Dermis microvascular lymphatic vessel endothelial cell (primary cell): ENCODE measurements at places on chromosomes 2 and 18. TPM values are rescaled to one million over a fixed set of nuclear protein-coding genes. Genes with fewer than 3 reads are reported as not detected.
A peak's percentile ranks its signal among the peaks of the same experiment; 100 is the strongest.

DNA sequence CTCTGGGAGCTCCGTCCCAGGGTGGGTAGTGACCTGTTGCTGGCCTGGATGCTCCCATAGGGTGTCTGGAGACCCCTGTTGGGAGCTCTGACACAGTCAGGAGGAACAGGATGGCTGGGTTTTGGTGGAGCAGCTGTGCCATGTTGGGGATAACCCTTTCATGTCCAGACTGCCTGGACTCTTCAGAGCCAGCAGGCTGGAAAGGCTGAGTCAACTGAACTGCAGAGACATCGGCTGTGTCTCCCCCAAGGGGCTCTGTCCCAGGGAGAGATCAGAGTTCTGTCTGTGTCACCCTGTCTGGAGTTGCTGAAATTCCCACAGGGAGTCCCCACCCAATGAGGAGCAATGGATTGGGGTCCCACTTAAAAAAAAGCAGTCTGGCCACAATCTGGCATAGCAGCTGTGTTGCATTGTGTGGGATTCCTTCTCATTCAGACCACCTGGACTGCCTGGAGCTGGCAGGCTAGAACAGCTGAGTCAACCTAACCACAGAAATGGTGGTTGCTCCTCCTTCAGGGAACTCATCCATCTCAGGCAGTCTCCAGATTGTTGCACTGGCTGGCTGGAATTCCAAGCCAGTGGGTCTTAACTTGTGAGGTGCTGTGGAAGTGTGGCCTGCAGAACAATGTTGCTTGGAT, 37.2 kb downstream of the AGPS start:
- DNase-seq = no peak

- DNase-seq = no peak
These were observed 7.3 kb downstream of the SFXN5 start for GRCh38 chr2:73063909-73064875.

DNA sequence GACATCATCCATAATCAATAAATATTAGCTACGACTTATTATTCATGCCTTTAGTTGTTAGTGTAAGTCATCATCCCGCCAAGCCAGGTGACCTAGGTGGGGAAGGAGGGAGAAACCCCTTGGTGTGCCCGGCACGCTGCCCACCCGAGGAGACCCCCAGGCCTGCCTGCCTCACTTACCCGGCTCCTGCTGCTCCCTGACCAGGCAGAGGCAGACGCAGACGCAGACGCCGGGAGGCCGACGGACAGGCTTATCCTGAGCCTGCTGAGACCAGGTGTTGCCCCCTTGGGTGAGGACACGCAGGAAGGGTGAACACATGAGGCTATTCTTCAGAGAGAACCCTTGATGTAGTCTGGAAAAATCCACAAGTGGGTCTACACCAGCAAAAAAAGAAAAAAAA, 401.8 kb downstream of the GALR1 start:
- DNase-seq = no peak

- no peak for DNase-seq
These were observed 10.4 kb downstream of the NR4A2 start for GRCh38 chr2:156322051-156322685.

DNA sequence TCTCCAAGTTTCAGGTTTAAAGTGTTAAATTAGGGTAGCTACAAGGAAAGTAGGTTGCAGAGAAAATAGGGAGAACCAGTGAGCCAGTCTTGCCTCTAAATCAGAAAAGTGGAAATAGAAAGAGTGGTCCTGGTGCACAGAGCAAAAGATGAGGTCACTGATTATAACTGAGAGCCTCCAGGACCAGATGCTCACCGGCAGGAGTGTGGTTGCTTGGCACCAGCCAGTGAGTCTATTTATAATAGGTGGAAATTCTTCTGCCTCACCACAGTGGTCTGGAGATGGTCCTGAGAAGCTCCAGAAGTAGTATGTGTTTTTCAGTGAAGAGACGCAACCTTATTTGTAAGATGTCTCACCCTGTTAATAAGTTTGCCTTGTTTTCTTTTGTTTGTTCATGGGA, 373.9 kb upstream of the KCNJ3 start:
- DNase-seq = no peak

DNA sequence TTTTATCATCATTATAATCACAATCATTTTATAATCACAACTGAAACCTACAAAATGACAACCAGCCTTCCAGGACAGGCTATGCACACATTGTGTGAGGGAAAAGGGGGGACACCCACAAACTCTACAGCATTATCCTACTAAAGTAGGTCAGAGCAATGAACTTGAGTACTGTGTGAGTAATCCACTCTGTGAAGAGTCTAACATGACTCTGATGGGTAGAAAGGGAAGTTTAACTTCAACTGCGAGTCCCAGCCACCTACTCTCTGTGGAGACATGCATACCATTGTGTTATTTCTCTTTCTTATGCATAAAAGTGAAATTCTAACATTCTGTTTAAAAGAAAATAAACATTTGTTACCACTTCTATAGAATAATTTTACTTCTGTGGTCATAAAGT, 177.9 kb downstream of the ZNF516 start:
- no peak for DNase-seq

- no peak for DNase-seq
These were observed 157.4 kb downstream of the FBXO15 start for GRCh38 chr18:73990258-73990657.

DNA sequence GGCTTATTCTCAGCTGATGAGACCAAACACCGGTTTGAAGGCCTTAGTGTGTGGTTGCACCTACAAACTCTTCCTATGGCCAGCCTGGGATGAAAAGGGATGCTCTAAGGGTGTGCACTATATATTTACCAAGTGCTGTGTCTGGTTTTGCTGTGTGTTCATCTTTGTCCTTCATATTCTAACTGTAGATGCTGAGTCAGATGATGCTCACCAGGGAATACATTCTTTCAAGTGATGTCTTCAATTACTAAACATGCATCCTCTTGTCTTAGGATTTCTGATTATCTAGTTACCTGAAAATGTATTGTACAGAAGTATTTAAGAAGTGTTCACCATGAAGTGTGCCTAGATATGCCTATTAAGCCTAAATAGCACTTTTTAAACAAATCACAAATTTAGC, 1111.6 kb upstream of the ZEB2 start:
- DNase-seq = no peak

DNA sequence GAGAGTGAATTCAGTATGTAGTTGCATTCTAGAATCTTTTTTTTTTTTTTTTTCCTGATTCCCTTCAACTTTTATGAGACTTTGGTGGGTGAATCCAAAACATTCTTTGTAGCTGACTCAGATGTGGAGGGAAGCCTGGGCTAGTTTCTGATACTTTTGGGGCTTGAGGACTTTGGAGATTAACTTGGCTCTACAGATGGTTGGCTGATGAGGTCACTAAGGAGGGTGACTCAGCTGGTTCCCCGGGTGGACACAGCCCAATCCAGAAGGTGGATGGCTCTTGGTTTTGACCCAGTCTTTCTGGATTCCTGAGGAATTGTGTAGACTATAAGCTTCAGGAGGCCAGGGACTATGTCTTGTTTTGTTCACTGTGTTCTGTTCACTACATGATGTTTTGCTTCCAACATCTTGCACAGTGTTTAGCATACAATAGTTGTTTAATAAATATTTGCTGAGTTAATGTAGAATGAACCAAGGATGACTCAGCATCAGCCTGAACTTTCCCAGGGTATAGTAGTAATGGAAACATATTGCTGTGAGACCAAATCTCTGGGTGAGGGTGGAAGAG, 30.5 kb downstream of the LAMA3 start:
- DNase-seq = peak; percentile 78

DNA sequence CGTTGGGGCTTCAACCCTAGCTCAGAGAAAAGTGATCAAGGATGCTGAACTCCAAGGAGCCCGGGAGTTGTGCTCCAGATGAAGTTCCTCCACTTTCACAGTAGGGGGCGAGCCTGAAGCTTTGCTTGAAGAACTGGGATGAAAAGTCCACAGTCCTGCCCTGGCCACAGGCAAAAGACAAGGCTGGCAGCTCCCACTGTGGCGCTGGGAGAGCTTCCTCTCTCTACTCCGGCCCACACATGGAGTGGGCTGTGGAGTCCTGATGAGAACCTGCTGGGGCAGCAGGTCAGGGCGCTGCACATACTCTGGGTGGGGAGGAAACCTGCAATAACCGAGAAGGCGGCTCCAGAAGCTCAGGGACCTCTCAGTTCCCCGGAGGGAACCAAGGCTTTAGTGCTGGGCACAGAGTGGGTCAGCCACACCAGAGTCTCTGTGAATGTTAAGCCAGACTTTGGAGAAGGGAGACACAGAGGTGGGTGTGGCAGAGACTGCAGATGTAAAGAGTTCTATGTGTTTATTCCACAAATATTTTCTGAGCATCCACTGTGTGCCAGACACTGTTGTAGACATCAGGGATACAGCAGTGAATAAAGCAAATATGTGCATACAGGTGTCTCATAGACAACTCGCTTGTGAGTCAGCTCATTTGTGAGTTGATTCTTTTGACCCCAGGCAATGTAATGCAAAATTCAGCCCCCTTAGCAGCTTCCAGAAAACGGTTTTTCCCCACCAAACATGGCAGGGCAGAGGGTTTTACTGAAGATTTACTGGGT, 48.0 kb upstream of the MRPL33 start:
- DNase-seq = no peak

DNA sequence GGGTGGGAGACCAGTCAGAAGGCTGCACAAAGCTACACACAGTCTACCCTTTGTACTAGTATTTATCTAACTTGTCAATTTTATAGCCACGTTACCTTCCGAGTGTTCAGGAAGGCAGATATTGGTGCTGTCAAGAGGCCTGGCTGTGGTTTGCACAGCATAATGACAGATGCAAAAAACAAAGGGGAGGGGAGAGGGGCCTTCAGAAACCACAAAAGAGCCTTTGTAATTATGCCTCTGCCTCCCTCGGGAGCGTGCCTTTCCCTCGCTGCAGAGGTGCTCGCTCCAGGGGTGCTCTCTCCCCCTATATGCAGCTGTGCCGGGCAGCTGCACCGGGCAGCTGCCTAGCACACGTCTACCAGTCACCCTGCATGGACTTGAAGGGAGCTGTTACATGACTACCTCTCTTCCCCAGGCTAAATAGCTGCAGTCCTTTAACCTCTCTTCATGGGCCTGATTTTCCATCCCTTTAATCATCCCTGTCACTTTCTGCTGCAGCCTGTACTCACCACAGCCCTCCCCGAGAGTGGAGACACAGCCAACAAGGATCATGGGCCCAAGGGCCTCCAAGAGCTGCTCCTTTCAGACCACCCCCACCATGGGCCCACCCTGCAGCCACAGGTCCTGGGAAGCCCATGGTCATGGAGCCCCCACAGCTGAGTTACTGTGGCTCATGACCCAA, 168.4 kb upstream of the PKDCC start:
- no peak for DNase-seq

GRCh38 chr18:48621815-48622555, 83.2 kb downstream of the CTIF start:
- DNase-seq = no peak

DNA sequence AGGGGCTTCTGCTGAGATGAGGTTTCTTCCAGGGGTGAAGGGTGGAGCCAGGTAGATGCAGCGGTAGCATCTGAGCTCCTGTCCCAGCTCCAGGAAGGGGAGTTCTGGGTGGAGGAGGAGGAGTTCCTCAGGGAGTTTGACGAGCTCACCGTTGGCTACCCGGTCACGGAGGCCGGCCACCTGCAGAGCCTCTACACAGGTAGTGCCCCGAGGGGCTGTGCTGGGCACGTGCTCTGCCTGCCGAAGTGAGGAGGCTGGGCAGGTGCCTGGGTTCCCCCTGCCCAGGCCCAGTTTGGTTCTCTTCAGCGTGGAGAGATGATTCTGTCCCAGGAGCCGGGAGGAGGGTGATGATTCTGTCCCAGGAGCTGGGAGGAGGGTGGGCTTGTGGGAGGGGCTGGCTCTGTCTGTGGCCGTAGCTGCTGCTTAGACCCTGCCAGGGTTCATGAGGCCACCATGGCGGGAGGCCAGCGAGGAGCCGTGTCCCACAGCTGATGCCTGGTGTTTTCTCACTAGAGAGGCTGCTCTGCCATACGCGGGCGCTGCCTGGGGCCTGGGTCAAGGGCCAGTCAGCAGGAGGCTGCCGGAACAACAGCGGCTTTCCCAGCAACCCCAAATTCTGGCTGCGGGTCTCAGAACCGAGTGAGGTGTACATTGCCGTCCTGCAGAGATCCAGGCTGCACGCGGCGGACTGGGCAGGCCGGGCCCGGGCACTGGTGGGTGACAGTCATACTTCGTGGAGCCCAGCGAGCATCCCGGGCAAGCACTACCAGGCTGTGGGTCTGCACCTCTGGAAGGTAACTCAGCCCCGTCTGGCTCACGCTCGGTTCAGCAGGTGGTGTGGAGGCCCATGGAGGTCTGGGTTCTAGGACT, 8.2 kb downstream of the CAPN10 start:
- no peak for DNase-seq

GRCh38 chr2:240685771-240686371, 3.2 kb upstream of the AQP12B start:
- DNase-seq = no peak

Gene CCDC74B
- 0.51 and 0.64 TPM in 2 replicates for total RNA-seq

Gene C2orf92
- 1.5 and 2.3 TPM in 2 replicates for total RNA-seq

Gene C2orf76
- total RNA-seq = 9.8 and 10.0 TPM in 2 replicates

Gene TMX3
- 59.6 and 63.3 TPM in 2 replicates for total RNA-seq

Gene IL1RN
- not detected in 2 replicates for total RNA-seq

Gene SNORC
- total RNA-seq = 0.13 TPM in 2 replicates

Gene KCNJ3
- total RNA-seq = not detected in 2 replicates
